Left lung (tissue), 14 donors: ENCODE measurements at places on chromosomes 5 and 9. TPM values are rescaled to one million over a fixed set of nuclear protein-coding genes. Genes with fewer than 3 reads are reported as not detected.

Gene PCDHB14
- total RNA-seq: 3.0 TPM

GRCh38 chr5:92861531-92862285 lies 719.3 kb downstream of the NR2F1-AS1 start:
- no peak for DNase-seq
- H3K36me3 ChIP-seq: no peaks in the 10 kb centered on the region
- H3K27ac ChIP-seq: no peak overlapping the region
- H3K27me3 ChIP-seq: no peaks in the 10 kb centered on the region
- no peak overlapping the region for H3K4me3 ChIP-seq

DNA sequence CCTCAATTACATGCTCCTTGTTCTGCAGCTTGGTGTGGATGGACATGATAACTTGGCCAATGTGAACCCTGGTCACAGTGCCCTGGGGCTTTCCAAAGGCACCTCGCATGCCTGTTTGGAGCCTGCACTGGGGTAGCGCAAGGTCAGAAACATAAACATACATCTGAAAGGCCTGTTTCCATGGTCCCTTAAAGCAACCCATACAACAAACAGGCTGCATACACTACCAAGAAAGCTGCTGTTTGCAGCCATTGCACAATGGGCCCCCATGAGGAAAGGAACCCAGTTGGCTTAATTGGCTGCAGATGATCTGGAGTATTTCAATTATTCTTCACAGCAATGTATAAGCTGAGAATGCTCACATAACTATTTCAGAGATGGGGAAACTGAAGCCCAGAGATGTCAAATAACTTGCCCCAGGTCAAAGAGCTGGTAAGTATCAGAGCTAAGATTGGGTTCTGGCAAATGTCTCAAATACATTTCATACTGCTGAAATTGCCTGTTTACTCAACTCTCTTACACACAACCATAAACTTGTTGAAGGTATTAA lies 233.9 kb downstream of the ASTN2 start:
- H3K4me1 ChIP-seq: no peaks in the 10 kb centered on the region
- H3K4me3 ChIP-seq: no peak overlapping the region
- H3K27me3 ChIP-seq: no peaks in the 10 kb centered on the region
- no peaks in the 10 kb centered on the region for H3K36me3 ChIP-seq
- no peak for DNase-seq
- no peak overlapping the region for H3K27ac ChIP-seq

DNA sequence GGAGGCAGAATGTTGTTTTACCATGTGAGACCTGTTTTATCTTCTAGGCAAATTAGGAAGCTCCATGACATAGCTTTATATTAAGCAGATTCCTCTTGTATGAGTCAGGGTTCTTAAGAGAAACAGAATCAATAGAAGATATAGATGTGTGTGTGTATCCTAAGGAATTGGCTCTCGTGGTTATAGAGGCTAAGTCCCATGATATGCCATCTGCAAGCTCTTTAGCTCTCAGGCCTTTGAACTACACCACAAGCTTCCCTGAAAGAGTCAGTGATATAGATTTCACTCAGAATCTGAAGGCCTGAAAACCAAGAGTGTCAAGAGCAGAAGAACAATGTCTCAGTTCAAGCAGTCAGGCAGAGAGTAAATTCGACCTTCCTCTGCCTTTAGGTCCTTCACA lies 365.8 kb upstream of the ZNF608 start:
- H3K36me3 ChIP-seq: no peaks in the 10 kb centered on the region
- no peak overlapping the region for H3K27ac ChIP-seq
- DNase-seq: no peak

DNA sequence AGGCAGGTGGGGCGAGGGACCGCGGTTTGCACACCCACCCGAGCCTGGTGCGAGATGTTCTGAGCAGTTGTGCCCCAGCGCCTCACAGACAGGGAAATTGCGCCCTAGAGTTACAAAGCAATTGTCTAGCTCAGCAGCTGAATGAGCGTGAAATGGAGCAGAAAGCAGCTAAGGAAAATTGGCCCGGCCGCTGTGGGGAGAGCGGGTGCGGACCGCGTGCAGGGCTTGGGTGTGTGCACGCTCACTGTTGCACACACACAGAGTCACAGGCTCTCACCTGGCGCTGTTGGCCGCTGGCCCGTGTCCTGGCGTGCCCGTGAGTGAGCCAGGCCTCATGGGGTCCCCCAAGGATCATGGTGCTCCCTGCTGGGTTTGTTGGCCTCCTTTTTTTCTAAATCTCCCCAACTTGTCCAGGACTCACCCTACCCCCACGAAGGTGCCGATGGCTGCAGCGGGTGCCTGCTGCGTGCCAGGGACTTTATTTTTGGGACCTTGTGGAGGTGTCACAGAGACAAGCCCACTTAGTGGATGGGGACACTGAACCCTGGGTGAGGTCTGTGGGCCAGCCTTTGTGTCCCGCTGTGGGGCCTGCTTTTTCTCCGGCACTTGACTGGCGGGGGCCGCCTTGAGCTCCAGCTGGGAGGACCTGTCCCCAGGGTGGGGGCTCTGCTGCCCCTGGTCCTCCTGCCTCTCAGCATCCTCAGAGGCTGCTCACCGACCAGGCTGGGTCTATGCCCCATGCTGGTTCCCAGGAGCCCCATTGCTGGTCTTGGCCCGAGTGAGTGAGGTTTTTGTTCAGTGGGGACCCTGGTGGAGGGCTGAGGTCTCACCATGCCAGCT lies 5.2 kb downstream of the RXRA start:
- no peaks in the 10 kb centered on the region for H3K27me3 ChIP-seq
- H3K27ac ChIP-seq: no peak overlapping the region
